Activated CD4-positive, alpha-beta T cell treated with anti-CD3 and anti-CD28 coated beads for 36 hours (primary cell): ENCODE measurements at places on chromosomes 2 and 18. TPM values are rescaled to one million over a fixed set of nuclear protein-coding genes. Genes with fewer than 3 reads are reported as not detected.

The DHX57 gene
- total RNA-seq = 14.0 TPM

The C2orf92 gene
- total RNA-seq = 7.4 TPM

The GGCX gene
- 20.1 TPM for total RNA-seq

GRCh38 chr2:65382323-65382722, 50.1 kb downstream of the SPRED2 start:
- no peak for DNase-seq

The FBXO48 gene
- 2.4 TPM for total RNA-seq
